ENCODE measurements at places on chromosomes 5 and 9.
A peak's percentile ranks its signal among the peaks of the same experiment; 100 is the strongest.

- peak; percentile 25 for DNase-seq
- H3K4me1 ChIP-seq, result peaks cover 15% of the 10 kb centered on the region
- no peaks in the 10 kb centered on the region for H3K27me3 ChIP-seq
- H3K27ac ChIP-seq, result no peak overlapping the region
Measured at GRCh38 chr9:21931428-21931827, 62.8 kb downstream of the CDKN2A start.

DNA sequence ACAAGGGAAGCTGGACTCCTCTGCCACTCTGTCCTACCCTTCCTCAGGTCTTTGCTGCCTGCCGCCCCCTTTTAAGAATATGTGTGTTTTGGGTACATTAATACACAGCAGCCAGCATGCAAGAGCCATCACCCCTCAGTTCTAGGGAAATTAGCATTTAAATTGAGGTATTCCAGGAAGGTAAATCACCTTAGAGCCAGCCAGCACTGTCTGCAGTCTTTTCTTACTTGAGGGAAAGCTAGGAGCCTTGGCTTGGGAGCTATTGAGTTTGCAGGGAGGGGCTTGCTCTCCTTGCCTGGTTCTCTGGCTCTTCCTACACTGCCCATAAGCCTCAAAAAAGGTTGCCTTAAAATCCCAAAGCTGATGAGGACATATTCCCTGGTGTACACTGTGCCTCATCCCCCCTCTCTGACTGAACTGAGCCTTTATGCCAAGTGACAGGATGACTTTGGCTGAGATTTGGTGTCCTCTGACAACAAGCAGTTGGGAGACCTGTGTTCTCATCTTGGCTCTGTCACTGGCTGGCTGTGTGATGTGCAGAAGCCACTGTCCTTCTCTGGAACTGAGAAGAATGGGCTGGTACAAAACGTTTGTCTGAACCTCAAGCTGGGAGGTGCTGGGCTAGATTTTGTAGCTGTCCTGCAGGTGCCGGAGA lies 54.1 kb downstream of the TRIM32 start:
- H3K36me3 ChIP-seq, result no peaks in the 10 kb centered on the region
- no peaks in the 10 kb centered on the region for H3K27me3 ChIP-seq
- no peak overlapping the region for H3K27ac ChIP-seq
- no peak for DNase-seq

DNA sequence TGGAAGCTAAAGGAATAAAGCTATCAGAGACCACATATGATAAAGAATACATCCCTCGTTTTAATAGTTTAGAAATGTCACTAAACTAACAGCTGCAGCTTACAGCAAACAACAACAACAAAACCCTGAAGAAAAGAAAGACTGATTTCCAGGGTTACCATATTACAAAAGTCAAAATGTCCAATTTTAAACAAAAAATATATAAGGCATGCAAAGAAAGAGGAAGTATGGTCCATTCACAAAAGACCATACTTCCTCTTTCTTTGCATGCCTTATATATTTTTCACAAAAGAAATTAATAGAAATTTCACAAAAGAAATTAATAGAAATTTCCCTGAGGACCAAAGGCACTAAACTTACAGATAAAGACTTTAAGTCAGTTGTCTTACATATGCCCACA lies 354.2 kb downstream of the ARL15 start:
- H3K36me3 ChIP-seq, result no peaks in the 10 kb centered on the region
- H3K27ac ChIP-seq, result no peak overlapping the region
- no peak for DNase-seq
- no peaks in the 10 kb centered on the region for H3K4me1 ChIP-seq
- H3K4me3 ChIP-seq, result no peak overlapping the region
- H3K27me3 ChIP-seq, result no peaks in the 10 kb centered on the region

DNA sequence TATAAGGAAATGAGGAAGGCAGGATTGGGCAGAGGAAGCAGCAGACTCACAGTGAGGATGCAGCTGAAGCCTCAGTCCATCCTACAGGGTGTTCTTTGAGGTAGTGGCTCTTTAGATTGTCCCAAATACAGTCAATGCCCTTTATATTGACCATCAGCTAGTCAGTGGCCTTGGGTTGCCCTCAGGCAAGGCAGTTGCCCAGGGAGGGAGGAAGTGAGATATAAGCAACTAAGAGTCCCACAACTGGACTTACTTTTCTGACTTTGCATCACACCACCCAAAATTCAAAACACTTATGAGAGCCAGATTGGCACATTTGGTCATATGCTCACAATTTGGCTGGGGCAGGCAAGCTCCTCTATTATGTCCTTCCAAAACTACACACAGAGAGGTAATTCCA lies 9.4 kb upstream of the SLC12A2 start:
- H3K27ac ChIP-seq, result no peak overlapping the region
- peaks cover 3% of the 10 kb centered on the region for H3K4me1 ChIP-seq
- no peaks in the 10 kb centered on the region for H3K27me3 ChIP-seq

- no peaks in the 10 kb centered on the region for H3K27me3 ChIP-seq
- H3K36me3 ChIP-seq, result no peaks in the 10 kb centered on the region
- no peak overlapping the region for H3K4me3 ChIP-seq
- no peak overlapping the region for H3K27ac ChIP-seq
- no peak for DNase-seq
Measured at GRCh38 chr5:143025971-143026370, 255.8 kb downstream of the ARHGAP26 start.

DNA sequence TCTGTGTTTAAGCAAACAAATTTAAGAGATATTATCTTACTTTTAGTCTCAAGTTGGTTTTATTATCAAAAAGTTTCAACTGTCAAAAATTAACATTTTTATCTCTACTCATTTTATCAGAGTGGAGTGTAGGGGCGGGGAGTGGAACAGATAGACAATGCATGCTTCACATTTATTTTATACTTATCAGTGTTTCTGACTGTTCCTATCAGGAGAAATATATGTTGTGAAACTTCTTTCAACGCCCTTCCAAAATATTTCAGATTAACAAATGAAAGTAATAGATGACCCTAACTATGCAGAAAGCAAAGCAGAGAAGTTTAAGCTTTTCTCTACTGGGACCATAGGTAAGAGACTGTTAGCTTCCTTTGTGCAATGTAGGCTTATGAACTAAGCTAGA lies 44.9 kb upstream of the MAST4 start:
- H3K4me3 ChIP-seq, result no peak overlapping the region
- H3K27ac ChIP-seq, result no peak overlapping the region
- H3K4me1 ChIP-seq, result no peaks in the 10 kb centered on the region
- no peaks in the 10 kb centered on the region for H3K27me3 ChIP-seq
- no peaks in the 10 kb centered on the region for H3K36me3 ChIP-seq

- DNase-seq, result no peak
- H3K4me3 ChIP-seq, result no peak overlapping the region
- H3K36me3 ChIP-seq, result no peaks in the 10 kb centered on the region
- peaks cover 12% of the 10 kb centered on the region for H3K4me1 ChIP-seq
- H3K27me3 ChIP-seq, result no peaks in the 10 kb centered on the region
- H3K27ac ChIP-seq, result no peak overlapping the region
Measured at GRCh38 chr5:124858612-124859011, 112.2 kb upstream of the ZNF608 start.
